ENCODE measurements at places on chromosomes 4 and X.
A peak's percentile ranks its signal among the peaks of the same experiment; 100 is the strongest.

- no peak for DNase-seq
Measured at GRCh38 chrX:149611623-149612175, 16.6 kb upstream of the HSFX2 start.

- no peak for DNase-seq
Measured at GRCh38 chr4:2977211-2978088, 14.1 kb downstream of the GRK4 start.

DNA sequence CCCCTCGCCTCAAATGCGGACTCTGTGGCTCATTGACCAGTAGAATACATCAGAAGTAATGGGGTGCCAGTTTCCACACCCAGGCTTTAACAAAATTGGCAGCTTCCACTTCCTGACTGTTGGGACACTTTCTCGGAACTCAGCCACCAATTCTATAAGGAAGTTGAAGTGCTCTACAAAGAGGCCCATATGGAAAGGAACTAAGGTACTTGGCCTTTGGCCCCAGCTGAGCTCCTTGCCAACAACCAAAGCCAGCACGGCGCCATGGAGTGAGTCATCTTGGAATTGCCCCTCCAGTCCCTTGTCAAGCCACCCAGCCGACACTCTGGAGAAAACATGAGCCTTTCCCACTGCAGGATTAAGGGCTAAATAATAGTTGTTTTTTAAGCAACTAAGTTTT, 262.2 kb upstream of the INTU start:
- DNase-seq: no peak

- DNase-seq: no peak
Measured at GRCh38 chr4:39820186-39820585, 122.2 kb downstream of the UBE2K start.

GRCh38 chrX:37641859-37642258, 43.7 kb upstream of the XK start:
- no peak for DNase-seq

DNA sequence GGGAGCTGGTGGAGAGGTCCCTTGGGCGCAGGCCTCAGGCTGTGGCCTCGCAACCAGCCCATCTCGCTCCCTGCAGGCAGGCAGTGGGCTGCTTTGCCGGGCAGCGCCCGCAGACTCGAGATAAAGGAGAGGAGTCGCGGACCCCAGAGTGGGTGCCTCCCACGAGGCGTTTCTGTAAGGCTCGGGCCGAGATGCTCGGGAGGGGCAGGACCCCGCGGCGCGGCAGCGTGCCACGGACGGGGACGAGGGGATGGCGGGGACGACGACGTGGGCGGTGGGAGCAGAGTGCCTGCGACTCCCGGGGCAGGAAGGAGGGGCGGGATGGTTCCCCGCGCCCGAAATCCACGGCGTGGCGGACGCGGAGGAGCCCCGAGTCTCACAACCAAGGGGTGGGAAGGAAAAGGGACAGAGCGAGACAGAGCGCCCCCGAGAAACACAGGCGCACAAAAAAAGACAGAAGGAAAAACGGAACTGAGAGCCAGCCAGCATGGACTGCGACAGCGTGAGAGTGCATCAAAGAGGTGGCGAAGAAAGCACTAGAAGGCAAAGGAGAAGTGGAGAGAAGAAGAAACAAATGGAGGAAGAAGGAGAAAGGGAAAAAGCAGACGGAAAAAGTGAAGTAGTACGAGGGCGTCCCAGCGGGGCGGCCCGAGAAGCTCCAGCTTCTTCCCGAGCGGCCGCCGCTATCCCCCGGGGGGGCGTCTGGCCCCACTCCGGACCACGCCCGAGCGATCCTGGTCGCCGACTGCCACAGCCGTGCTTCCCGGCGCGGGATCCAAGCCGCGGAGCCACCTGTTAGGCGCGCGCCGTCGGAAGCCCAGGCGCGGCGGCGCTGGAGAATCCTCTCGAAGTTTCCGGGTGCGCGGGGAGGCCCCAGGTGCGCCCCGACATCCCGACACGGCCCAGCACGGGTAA, 1.5 kb downstream of the BEND4 start:
- DNase-seq: no peak

- peak; percentile 5 for DNase-seq
Measured at GRCh38 chr4:99117876-99118693, 26.0 kb downstream of the ADH4 start.

- DNase-seq: no peak
Measured at GRCh38 chr4:4606321-4606720, 64.5 kb upstream of the STX18 start.

GRCh38 chr4:54330896-54331295, 101.8 kb downstream of the PDGFRA start:
- no peak for DNase-seq

DNA sequence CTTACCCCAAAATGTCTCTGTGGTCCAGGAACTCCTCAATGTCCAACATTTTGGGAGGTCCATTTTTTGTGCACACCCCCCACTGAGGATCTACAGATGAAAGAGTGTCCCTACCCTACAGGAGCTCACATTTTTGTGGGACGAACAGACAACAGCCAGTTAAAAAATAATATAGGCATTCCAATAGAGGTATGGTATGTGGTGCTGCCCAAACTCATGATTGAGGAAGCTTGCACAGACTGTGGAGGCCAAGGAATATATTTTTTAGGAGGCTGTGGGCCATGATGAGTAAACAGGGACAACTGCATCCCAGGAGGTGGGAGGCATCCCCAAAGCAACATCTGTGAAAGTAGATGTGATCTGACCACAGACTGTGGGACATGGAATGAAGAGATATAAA, 181.0 kb upstream of the HCCS start:
- no peak for DNase-seq

GRCh38 chr4:79174490-79175252, 151.2 kb downstream of the NAA11 start:
- no peak for DNase-seq

DNA sequence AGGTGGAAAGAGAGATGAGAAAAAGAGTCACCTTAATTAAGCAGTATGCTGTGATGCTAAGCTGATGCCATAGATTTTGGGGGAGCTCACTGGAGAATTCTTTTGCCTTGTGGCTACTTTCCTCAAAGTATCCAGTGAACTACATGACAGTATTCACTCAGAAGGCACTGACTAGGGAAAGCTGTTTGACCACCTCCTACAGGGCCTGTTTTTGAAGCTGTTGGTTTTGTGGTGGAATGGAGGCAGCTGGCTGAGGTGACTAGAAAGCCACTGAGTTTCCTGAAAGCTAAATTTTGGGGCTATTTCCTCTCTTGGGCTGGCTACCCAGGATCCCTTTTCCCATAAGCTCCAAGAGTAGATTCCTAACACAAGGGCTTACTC, 124.8 kb upstream of the EOLA2 start:
- DNase-seq: no peak

DNA sequence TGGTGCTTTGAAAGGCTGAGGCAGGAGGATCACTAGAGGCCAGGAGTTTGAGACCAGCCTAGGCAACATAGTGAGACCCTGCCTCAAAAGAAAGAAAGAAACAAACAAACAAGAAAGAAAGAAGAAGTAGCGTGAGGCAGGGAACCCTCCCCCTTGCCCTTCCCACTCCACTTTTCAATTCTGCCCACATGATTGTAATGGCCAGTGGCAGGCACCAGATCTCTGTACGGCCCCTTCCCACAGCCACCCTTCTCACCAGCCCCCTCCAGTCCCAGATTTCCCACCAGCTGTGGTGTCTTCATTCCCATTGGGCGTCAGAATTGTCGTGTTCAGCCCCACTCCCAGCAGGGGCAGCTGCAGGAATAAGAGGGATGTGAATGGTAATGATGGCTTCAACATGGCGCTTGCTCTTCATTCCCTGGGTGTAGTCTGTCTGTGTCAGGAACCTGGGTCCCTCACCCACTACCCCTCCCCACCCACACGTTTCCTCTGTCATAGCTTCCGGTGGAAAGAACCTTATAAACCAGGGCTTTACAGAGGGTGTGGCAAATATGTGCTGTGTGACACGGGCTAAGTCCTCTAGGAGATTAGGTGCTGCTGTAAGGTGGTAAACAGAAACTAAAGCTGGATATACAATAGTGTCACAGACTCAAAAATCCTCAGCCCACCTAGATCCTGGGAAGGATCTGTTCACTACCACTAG, at the start of gene IL2RG:
IL2RG (minus strand) TSS at position 437 of the 703 bp plus-strand sequence; CDS start at position 399, 38 bp downstream.
- peak; percentile 90 for DNase-seq

- no peak for DNase-seq
Measured at GRCh38 chr4:10135260-10135659, 18.7 kb upstream of the WDR1 start.

DNA sequence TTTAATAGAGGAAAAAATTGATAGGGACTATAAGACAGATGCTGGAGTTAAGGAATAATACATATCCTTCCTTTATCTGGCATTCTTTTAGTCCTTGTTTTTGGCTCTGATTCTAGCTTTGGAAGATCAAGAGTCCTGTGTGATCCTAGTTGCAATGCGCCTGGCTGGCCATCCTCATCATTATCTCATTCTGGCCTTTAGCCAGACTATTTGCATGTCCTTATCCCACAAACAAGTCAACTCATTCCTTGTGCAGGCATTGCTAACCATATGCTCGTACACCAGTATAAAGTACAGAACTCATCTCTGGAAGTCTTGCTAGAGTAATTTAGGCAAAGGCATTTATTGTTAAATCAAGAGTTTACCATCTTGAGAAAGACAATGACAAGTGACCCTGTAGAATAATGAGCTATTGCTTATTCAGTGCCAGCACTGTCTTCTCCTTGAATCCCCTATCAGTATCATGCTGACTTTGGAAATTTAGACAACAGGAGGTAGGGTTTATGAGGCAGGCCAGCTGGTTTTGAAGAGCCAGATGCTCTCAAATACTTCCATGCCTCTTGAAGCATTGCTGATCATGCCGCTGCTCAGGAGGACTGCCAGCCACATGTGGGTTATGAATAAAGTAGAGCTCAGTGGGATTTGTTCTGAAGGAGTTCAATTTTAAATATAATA, 1730.3 kb upstream of the TENM3 start:
- DNase-seq: no peak

GRCh38 chrX:57172544-57172943, 35.3 kb upstream of the SPIN2A start:
- no peak for DNase-seq

DNA sequence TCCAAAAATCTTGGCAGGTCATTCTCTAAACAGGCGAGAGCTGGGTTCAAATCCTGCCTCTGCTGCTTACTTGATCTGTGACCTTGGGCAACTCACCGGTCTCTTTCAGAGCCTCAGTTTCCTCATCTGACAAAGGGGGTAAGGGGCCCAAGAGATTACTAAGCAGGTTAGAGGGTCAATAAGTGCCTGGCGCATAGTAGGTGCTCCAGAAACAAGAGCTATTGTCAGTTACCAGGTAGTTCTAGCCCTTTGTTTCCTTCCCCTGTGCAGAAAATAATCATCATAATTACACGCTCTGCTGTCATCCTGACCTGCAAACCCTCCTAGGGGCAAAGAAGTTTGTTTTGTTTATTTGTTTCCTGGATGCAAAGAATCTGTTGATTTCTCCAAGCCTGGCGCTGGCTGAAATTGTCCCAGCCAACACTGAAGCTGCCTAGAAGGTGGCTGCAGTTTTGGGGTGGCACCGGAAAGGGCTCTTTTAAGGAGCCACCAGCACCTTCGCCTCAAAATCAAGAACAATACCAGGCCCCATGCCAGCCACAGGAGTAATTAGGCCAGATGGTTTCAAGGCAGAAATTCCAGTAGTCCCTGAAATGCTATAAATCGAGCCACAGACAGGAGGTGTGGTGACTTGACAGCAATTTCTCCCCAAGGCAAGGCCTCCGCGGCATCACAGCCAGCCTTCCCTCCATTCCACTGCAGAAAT, 10.2 kb upstream of the KIAA0232 start:
- no peak for DNase-seq

DNA sequence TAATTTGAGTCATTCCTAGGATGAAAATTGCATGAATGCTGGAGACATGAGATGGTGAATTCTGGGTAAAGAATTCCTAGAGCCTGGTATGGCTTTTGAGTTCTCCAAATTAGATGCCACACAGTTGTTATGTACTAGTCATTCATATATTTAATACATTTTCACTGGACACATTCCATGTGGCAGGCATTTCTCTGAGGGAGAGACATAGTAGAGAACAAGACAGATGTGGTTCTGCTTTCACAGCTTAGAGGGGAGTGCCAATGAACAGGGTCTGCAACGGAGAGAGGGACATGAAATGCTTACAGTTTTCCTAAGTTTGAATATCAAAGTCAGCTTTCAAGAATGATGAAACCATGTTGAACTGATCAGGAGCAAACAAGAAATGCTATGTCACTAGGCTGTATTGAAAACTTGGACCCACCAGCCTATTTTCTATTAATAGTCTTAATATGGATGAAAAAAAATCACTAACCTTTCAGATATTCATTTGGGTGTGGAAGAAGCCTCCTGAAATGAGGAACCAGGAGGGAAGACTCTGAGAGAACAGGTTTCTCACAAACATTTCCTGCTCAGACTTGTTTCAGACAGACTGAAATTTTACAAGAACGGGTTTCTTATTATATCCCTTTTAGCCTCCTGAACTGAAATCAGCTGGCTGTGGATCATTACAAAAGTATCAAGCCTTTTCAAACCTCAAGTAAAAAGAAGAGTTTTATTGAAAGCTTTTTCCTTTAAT, 276.0 kb upstream of the TET2 start:
- DNase-seq: no peak

DNA sequence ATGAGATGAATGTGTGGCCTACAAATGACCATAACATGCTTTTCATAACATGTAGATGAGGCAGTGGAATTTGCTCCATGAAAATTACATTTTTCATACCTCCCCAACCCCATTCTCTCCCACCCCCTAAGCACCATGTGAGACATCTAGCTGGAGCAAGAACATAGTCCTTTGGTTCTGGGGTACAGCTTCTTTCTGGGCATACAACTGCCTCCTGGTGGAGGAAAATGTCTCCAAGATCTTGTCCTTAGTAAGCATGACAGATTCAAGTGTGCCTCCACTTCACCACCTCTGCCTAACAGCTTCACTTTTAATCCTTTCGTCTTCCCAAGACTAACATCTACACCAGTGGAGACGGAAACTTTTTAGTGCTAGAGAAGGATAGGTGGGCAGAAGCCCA, 8.0 kb downstream of the EXOC1L start:
- DNase-seq: no peak

DNA sequence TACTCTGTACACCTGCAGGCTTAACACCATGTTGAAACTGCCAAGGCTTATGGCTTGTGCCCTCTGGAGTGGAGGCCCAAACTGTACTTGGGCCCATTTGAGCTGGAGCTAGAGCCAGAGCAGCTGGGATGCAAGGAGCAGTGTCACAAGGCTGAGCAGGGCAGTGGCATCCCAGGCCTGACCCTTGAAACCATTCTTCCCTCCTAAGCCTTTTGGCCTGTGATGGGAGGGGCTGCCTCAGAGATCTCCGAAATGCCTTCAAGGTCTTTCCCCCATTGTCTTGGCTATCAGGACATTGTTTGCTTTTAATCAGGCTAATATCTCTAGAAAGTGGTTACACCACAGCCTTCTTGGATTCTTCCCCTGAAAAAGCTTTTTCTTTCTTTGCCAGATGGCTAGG, 10.9 kb upstream of the PNMA5 start:
- no peak for DNase-seq

GRCh38 chr4:40540800-40541199, 88.9 kb downstream of the RBM47 start:
- DNase-seq: no peak

All from CD4-positive, alpha-beta T cell treated with Interleukin-12 subunit alpha and Interleukin-12 subunit beta, for 1 hour (primary cell).